ENCODE measurements at places on chromosomes 5 and 9.

GRCh38 chr9:107874591-107875369 is 385.2 kb upstream of the KLF4 start:
- no peak for DNase-seq

DNA sequence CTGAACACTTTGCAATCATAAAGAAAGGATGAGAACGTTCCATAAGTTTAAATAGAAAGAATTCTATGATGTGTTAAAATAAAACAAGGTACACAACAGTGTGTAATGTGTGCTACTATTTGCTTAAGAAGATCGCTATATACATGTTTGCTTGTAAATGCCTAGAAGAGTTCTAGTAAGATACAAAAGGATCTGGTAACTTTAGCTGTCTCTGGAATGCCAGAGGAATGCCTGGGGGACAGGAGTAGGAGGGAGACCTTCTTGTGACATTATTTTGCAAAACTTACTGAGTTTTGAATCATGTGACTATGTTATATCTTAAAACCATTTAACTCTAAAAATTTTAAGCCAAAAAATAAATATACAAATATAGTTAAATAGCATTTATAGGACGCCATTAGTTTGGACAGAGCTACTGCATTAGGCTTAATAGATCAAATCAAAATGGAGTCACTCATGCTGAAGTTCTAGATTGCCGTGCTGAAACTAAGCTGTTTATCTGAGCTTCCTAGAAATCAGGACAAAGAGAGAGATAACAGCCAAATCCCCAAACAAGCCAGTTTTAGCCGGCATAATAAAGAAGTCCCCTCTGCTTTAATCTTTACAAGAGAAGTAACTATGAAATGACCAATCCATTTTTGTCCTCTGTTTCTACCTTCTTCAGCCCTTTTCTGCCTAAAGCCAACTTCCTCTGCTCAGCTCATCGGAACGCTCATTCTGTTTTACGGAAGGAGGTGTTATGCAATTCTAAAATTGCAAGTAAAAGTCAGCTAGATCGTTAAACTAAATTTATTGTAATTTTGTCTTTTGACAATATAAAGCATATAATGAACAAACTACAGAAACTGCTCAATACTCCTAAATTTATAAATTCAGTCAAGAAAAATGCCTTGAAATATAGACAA is 44.8 kb downstream of the LIX1 start:
- no peak for DNase-seq

DNA sequence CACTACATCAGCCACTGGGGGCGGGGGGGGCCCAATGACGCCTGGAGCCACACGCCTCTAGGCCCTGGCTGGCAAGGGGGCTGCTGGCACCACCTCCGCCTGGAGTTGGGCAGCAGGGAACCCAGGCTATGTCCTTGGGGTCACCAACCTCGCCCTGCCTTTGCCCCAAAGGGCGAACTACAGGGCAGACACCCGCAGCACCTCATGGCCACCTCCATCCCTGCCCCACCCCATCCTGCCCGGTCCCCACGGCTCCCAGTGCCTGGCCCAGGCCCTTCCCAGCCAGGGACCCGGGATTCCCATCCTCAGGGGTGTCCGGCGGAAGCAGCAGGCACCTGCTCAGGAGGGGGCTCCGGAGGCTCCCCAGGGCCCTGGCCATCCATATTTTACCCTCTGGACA is 37.0 kb downstream of the NACC2 start:
- no peak for DNase-seq

DNA sequence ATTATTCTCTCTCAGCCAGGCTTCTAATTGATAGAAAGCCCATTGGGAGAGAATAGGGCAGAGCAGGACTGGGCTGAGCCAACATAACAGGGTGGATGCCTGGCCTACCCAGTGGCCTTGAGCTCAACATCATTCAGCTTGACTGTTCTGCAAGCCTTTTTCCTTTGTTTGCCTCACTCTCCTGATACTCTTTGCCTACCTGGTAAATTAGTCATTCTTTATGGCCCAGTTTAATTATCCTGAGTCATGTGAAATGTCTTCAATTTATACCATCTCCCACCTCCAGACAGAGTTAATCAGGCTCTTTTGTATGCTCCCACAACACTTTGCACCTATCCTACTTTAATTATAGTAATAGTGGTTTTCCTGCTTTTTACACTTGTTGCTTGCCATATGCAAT is 13.6 kb downstream of the GLRA1 start:
- DNase-seq = no peak

GRCh38 chr5:173035904-173036707 is 20.0 kb upstream of the CREBRF start:
- no peak for DNase-seq

GRCh38 chr9:37464006-37464405 is 1.2 kb downstream of the ZBTB5 start:
- no peak for DNase-seq

DNA sequence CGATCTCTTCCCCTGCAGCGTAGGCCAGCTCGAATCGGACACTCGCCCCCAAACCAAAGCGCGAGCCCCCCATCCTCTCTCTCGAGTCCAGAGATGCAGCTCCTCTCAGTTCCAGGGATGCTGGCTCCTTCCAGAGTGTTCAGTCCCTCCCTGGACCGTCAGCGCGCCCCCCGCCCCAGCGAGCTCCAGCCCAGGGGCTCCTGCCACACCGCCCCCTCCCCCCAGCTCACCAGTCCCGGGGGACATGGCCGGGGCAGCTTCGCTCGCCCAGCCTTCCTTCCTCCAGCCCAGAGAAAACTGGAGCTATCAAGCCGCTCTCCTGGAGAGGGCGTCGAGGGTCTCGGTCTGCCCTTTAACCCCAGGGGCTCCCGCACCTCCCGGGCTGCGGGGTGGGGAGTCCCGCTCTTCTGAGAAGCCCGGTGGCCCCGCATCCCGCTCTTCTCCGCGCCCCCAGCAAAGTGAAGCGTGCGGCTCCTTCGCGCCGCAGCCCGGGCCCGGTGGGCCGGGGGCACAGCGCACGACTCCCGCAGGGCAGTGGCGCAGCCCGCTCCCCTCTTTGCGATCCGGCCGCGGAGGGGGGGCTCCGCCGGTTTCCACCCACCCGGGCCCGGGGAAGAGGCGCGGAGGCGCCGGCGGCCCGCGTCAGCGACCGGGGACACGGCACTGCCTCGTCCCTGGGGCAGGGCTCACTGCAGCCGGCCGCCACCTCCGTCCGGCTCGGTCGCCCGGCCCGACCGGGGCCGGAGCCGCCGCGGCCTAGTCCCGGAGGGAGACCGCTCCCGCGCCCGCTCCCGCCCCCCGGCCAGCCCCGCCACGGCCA is 587 bp downstream of the MIER3 start:
- DNase-seq = peak; percentile 50

DNA sequence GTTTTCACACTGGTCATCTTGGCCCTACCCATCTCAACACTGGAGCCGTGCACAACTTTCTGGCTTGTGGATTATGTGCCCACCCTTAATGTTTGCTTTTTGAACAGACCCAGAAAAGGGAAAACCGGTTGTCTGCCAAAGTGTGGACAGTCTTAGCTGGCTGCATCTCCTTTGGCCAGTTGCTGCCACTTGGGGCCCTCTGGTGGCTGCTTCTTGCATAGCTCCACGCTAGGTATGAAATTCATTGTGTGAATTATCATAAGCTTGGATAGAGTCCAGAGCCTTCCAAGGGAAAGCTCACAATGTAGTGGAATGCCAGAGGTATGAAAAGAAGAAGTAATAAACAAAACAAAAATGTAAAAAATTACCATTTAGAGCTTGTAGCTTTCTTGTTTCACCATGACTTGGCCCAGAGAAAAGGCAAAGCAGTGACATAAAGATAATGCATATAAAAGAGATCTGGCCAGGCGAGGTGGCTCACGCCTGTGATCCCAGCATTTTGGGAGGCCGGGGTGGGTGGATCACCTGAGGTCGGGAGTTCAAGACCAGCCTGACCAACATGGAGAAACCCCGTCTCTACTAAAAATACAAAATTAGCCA is 12.5 kb upstream of the SLC36A3 start:
- peak; percentile 73 for DNase-seq

DNA sequence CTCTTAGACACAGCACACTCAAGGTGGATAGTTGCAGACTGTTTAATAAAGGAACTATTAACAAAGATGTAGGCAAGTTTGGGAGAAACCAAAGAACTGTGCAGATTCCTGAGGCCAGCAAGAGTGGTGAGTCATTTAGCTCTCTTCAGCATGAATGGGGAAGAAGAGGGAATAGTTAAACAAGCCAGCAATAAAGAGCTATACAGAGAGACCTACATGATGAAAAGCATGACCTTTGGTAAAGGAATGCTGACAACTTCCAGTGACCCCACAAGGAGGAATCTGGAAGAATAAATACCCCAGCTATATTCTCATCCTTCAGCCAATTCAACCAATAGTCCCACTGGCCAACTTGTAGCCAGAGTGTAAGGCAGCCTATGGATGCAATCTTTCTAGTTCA is 706.0 kb upstream of the GRAMD2B start:
- DNase-seq = no peak

- DNase-seq = no peak
Measured at GRCh38 chr5:166363087-166363760, 1928.2 kb upstream of the WWC1 start.

DNA sequence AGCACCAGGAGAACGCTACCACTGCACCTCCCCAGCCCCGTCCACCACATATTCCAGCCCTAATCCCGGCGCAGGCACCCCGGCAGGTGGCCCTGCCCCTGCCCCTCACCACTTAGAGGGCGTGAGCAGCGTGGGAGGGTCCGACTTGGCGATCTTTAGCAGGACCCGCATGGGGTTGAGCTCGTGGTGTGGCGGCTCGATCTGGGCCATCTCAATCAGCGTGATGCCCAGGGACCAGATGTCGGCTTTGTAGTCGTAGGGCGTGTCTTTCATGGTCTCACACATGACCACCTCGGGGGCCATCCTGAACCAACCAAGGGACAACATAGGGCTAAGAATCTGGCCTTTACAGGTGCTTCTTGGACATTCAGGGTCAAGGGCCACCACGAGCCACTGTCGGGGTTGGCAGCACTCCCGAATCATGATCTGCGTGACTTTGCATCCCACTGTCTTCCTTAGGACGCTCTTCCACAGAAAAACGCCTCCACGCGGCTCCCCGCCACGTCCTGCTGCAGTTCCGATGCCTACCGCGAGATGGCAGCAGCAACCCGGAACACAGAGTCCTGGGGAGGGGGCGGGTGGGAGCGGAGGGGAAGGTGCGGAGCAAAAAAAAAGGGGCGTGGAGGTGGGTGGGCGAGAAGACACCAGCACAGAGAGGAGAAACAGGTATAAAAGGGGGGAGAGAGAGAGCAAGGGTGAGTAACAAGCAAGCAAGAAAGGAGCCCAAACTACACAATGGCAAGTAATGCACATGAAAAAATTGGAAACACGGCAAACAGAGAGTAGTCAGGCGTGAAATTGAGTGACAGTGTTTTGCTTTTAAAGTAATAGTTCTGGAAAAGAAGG is 81.3 kb downstream of the STK10 start:
- DNase-seq = peak; percentile 78

GRCh38 chr5:159333545-159333925 is 3.2 kb upstream of the IL12B start:
- DNase-seq = no peak

- DNase-seq = no peak
Measured at GRCh38 chr9:127923771-127924170, 6.8 kb downstream of the PIP5KL1 start.

All from femur (tissue), 1 donor.